ENCODE measurements at places on chromosomes 1 and 21.

- ATAC-seq, result no peak
Observed at GRCh38 chr1:167369175-167369574, 148.5 kb downstream of the POU2F1 start.

- peak; percentile 34 for ATAC-seq
Observed at GRCh38 chr1:28248273-28249012, 10.9 kb upstream of the SESN2 start.

DNA sequence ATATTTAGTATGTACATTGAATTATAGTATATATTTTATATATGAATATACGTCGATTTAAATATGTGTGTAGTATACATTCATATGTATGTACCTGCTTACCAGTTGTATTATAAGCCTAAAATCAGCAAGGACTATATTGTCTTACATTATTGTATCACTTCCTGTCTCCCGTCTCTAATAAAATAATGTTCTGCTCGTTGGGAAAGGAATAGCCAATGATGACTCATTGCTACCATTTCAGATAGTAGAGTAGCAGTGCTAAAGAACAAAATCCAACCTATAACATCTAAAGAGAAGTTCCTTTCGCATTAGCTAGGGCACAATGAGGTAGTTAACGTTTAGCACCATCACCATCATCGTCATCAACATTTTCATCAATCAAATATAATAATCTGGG lies 39.9 kb upstream of the SMYD2 start:
- ATAC-seq, result no peak

DNA sequence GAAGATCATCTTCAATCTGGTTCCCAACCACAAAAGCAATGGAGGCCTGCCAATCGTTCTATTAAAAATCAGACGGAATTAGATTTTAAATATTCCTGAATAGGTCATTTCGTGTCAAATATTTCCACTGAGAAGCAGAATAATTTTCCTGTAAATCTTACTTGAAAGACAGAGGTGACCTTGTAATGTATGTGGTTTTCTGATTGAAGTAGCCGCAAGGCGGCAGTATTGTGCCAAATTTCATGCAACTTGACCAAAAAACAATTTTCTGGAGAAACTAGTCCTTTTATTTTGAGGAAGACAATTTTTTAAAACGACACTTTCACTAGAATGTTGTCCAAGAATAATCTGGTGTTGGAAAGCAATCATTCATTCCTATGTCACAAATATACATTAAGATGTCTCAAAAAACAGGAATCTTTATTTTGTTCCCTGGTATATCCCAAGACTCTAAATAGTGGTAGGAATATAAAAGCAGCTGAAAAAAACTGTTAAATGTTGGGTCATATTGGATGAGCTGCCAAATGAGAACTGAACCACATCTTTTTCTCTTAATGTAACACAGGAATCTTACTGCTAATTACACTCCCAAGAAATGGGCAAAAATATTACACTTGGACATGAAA lies 33.6 kb downstream of the SPAG17 start:
- no peak for ATAC-seq

- ATAC-seq, result peak; percentile 17
Observed at GRCh38 chr21:36916718-36917117, 49.8 kb downstream of the HLCS start.

DNA sequence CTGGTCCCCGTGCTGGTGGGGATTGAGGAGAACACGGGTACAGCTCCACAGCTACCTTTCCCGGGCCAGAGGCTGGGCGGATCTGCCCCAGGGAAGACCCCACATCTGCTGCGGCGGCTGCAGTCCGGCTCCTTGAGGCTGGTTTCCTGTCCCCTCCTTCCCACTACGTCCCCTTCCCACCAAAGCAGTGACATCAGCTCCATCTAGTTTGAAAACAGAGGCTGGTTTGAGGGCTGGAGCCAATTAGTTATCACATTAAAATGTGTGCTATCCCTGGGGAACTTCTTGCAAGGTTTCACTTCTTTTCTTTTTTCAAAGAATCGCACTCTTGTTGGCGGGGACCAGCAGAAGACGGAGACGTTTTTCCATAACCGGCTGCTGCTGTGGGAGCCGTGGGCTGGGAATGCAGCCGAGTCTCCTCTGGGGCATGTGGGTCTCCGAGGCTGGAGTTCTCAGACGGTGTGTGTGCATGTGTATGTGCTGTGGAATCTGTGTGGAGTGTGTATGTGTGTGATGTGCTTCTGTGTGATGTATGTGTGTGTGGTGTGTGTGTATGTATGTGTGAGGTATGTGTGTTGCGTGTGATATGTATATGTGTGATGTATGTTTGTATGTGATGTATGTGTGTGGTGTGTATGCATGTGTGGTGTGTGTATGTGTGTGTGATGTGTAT lies 8.9 kb upstream of the PCBP3 start:
- ATAC-seq, result no peak

- peak; percentile 33 for ATAC-seq
Observed at GRCh38 chr1:43979528-43980254, 681 bp downstream of the B4GALT2 start.

DNA sequence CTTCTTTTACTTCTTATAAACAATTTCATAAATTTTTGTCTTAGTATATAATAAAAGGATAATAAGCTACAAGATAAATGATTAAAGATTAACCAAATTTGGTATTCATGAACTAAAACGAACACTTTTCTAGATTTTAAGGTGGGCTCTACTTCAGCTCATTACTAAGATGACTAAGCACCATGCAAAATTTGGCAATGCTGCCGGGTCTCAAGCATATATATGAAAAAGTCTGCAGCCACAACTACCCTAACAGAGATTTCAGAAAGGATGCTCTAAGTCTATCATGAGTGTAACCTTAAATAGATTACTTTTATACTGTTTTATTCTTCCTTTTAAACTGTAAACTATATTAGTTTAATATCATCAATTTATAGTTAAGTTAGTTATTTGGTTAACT lies 47.8 kb downstream of the BRWD1 start:
- ATAC-seq, result no peak

DNA sequence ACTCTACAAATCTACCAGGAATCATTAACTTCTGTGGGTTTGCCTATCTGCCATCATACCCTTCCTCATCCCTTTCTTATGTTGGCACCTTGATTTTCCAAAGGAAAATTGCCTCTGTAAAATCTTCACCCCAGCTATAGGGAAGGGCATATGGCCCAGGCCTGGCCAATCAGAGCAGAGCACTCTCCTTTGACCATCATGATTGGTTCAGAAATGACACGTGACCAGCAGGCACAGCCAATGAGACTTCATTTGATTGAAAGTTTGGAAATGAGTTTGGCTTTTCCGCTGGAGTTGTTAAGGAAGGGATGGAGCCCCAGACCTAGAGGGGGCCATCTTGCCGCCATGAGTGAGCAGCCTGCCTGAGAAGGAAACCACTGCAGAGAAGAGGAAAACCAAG lies 35.1 kb upstream of the IFFO2 start:
- ATAC-seq, result no peak

GRCh38 chr1:52636721-52637695 lies 4.0 kb downstream of the SHISAL2A start:
- peak; percentile 57 for ATAC-seq

- ATAC-seq, result no peak
Observed at GRCh38 chr1:36151134-36151844, 2.0 kb upstream of the TRAPPC3 start.

DNA sequence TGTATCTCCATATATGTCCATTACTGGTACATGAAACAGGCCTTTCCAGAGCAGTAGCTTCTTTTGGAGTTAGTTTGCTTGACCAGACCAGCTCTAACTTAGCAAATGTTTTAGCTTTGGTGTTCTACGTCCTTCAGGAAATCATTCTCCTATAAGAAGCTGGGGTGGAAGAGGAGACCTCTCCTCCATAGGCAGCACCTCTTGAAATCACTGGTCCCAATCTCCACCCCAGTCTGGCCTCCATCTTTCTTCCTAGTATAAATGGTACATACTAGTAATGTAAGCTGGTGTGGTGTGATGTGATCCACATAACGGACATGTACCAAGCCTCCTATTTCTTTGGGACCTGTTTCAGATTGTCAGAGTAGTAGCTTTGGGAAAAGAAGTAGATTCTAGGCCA lies 171.4 kb downstream of the DHRS3 start:
- no peak for ATAC-seq

- ATAC-seq, result no peak
Observed at GRCh38 chr1:207029701-207030521, 2.6 kb downstream of the C1orf116 start.

DNA sequence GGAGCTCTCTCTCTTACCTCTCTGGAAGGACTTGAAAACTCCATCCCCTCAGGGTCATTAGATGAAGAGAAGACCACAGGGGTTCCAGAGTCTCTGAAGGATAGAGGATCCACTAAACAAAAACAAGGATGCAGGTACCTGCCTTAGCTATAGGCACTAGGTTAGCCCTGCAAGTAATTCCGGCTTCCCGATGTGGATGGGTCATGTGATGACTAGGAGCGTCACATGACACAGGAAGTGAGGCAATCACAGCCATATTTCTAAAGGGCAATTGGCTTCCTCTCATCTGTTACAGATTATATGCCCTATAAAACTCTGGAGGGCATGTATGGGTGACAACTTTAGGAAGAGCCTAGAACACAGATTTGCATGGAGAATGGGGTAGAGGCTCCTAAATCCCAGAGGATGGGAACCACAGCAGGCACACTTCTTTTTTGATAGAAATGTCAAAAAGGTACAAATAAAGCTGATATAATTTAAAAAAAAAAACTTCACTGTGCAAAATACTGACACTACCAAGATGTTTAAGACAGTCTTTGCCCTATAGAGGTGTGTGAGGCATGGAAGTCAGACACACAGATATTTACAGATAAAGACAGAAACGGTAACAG lies 14.1 kb downstream of the ENTREP3 start:
- peak; percentile 55 for ATAC-seq

Data from activated T-helper 17 cell treated with anti-CD3 and anti-CD28 coated beads, Interleukin-2, amount 50 U/mL, for 72 hours (primary cell).